ENCODE measurements at places on chromosomes 13 and 19. TPM values are rescaled to one million over a fixed set of nuclear protein-coding genes. Genes with fewer than 3 reads are reported as not detected.

GRCh38 chr19:11356676-11357550 lies 1.7 kb downstream of the PLPPR2 start:
- no peaks in the 10 kb centered on the region for H3K4me1 ChIP-seq
- no peaks in the 10 kb centered on the region for H3K27me3 ChIP-seq
- DNase-seq, result no peak
- H3K27ac ChIP-seq, result no peak overlapping the region
- H3K36me3 ChIP-seq, result no peaks in the 10 kb centered on the region

- H3K4me1 ChIP-seq, result no peaks in the 10 kb centered on the region
- H3K27me3 ChIP-seq, result no peaks in the 10 kb centered on the region
- no peak overlapping the region for H3K27ac ChIP-seq
- no peaks in the 10 kb centered on the region for H3K36me3 ChIP-seq
- DNase-seq, result no peak
Measured at GRCh38 chr13:49840266-49840665, 47.8 kb upstream of the KPNA3 start.

GRCh38 chr13:95741584-95742563 lies 64.9 kb downstream of the DNAJC3 start:
- no peak overlapping the region for H3K4me3 ChIP-seq
- no peaks in the 10 kb centered on the region for H3K27me3 ChIP-seq
- no peak overlapping the region for H3K27ac ChIP-seq

DNA sequence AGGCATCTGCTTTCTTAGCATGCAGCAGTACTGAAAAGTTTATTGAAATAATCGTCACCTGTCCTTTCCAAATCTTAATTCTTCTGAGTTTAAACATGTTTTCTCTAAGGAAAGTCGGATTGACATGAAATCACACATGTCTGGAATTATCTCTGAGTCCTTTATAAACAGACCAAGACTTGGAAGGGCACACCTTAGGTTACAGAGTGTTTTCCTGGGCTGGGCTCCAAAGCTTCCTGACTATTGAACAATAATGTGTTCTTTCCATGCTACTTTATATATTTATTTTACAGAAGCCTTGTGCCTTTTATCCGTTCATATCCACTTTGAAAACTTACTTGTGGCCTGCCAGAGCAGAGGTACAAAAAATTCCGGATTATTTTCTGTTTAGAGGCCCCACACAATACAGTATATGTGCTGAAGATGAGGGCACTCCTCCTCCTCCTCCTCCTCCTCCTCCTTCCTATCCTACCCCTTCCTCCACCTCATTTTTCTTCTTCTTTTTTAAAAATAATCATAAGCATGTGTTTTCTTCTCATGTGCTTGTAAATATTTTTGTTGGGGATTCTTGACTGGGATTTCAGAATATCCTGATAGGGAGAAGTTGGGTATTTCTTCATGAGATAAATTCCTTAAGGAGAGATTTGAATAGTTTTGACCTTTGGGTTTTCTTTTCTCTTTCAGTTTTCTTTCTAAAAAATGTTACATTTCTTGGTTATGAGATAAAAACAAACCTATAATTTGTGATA lies 52.3 kb downstream of the LRCH1 start:
- peak overlapping the region; percentile 54 for H3K27ac ChIP-seq
- no peaks in the 10 kb centered on the region for H3K36me3 ChIP-seq
- DNase-seq, result no peak
- H3K4me1 ChIP-seq, result peaks cover 14% of the 10 kb centered on the region
- H3K4me3 ChIP-seq, result no peak overlapping the region
- H3K27me3 ChIP-seq, result no peaks in the 10 kb centered on the region

GRCh38 chr19:46704379-46705076 lies 12.4 kb downstream of the PRKD2 start:
- no peaks in the 10 kb centered on the region for H3K27me3 ChIP-seq
- H3K4me1 ChIP-seq, result no peaks in the 10 kb centered on the region
- no peak overlapping the region for H3K27ac ChIP-seq
- H3K36me3 ChIP-seq, result no peaks in the 10 kb centered on the region
- DNase-seq, result peak; percentile 75

GRCh38 chr13:59452189-59452890 lies 711.4 kb downstream of the DIAPH3 start:
- no peak overlapping the region for H3K4me3 ChIP-seq
- no peak for DNase-seq
- no peaks in the 10 kb centered on the region for H3K27me3 ChIP-seq
- no peaks in the 10 kb centered on the region for H3K36me3 ChIP-seq
- no peak overlapping the region for H3K27ac ChIP-seq

- H3K27me3 ChIP-seq, result peaks cover 32% of the 10 kb centered on the region
- H3K4me3 ChIP-seq, result no peak overlapping the region
- H3K4me1 ChIP-seq, result no peaks in the 10 kb centered on the region
- H3K27ac ChIP-seq, result no peak overlapping the region
Measured at GRCh38 chr13:28099396-28100149, 803 bp downstream of the FLT3 start.

HSPB6 gene
- 129 TPM for total RNA-seq

DNA sequence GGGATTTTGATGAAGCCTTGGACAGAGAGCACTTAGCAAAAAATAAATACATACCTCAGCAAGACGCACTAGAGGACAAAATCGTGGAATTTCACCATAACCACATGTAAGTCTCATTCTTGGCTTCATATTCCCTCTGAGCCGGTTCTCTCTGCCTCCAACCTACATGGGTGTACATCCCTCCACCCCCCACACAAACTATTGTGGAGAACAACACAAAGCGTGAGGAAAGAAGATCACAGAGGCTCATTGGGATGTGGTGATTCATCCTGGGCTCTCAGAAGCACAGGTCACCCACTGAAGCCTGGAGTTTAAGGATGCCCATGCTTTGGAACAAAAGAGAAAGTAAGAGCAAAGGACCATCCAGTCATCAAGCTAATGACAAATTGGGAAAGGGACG lies 192.2 kb downstream of the STK24 start:
- H3K36me3 ChIP-seq, result no peaks in the 10 kb centered on the region
- H3K4me1 ChIP-seq, result no peaks in the 10 kb centered on the region
- no peak overlapping the region for H3K27ac ChIP-seq
- no peak overlapping the region for H3K4me3 ChIP-seq

- DNase-seq, result no peak
- H3K4me3 ChIP-seq, result no peak overlapping the region
- H3K27me3 ChIP-seq, result no peaks in the 10 kb centered on the region
- H3K36me3 ChIP-seq, result no peaks in the 10 kb centered on the region
- H3K4me1 ChIP-seq, result no peaks in the 10 kb centered on the region
Measured at GRCh38 chr13:60679928-60680694, 283.1 kb downstream of the TDRD3 start.

- H3K4me1 ChIP-seq, result no peaks in the 10 kb centered on the region
- H3K4me3 ChIP-seq, result no peak overlapping the region
- no peak for DNase-seq
- H3K27ac ChIP-seq, result no peak overlapping the region
- no peaks in the 10 kb centered on the region for H3K27me3 ChIP-seq
Measured at GRCh38 chr13:113941571-113942191, 32.2 kb downstream of the C13orf46 start.

DNA sequence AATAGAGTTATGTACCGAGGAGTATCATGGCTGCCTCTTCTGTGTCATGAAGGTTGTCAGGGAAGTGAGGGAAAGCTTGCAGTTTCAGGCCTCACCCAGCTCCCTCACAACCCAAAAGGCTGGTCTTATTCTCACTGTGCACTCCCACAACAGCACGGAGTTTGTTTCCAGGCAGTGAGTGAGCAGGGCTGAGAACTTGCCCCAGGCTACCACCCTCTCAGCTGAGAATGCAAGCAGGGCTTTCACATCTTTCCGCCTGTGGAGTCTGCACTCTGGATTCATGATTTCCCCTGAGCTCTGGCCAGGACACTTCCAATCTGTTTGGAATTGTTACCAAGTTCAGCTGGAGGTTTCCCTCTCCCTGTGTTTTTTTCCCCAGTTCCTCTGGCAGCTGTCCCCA lies 2284.7 kb upstream of the PCDH20 start:
- H3K27ac ChIP-seq, result no peak overlapping the region
- no peaks in the 10 kb centered on the region for H3K36me3 ChIP-seq
- H3K27me3 ChIP-seq, result no peaks in the 10 kb centered on the region
- H3K4me1 ChIP-seq, result no peaks in the 10 kb centered on the region
- H3K4me3 ChIP-seq, result no peak overlapping the region

TINCR gene
- 5.3 TPM for total RNA-seq

- no peaks in the 10 kb centered on the region for H3K36me3 ChIP-seq
- no peak for DNase-seq
- H3K27ac ChIP-seq, result no peak overlapping the region
- no peak overlapping the region for H3K4me3 ChIP-seq
- H3K4me1 ChIP-seq, result peaks cover 4% of the 10 kb centered on the region
Measured at GRCh38 chr13:30466841-30467252, 1.1 kb upstream of the HMGB1 start.

PNMA8B gene
- 2.2 TPM for total RNA-seq

DNA sequence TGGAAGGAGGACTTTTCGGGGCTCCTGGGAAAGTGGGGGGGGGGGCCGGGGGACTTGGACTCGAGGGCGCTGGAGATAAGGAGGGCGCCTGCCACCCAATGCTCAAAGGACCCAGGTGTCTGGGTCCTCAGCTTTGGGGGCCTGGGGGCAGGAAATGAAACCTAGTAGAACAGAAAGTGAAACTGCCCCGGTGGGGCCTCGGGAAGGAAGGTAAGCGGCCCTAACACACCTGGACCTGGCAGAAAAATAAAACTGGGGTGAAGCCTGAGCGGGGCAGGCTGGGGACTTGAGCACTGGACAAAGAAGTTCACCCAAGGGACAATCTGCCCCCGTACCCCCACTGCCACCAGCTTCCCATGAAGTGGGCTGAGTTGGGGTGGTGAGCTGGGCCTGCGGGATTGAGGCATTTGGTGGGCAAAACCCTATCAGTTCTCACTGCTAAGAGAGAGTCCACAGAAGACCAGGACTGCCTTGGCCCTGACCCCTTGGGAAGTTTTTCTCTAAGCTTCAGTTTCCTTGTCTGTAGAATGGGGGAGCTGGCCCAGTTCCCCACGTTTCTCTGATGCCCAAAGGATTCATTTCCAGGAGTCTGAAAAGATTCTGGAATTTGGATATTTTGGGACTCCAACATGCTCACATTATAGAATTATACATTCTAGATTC lies 2.3 kb downstream of the PRKD2 start:
- no peaks in the 10 kb centered on the region for H3K36me3 ChIP-seq
- H3K27ac ChIP-seq, result peak overlapping the region; percentile 92
- peaks cover 9% of the 10 kb centered on the region for H3K4me1 ChIP-seq
- DNase-seq, result no peak
- H3K4me3 ChIP-seq, result peak overlapping the region; percentile 64

DNA sequence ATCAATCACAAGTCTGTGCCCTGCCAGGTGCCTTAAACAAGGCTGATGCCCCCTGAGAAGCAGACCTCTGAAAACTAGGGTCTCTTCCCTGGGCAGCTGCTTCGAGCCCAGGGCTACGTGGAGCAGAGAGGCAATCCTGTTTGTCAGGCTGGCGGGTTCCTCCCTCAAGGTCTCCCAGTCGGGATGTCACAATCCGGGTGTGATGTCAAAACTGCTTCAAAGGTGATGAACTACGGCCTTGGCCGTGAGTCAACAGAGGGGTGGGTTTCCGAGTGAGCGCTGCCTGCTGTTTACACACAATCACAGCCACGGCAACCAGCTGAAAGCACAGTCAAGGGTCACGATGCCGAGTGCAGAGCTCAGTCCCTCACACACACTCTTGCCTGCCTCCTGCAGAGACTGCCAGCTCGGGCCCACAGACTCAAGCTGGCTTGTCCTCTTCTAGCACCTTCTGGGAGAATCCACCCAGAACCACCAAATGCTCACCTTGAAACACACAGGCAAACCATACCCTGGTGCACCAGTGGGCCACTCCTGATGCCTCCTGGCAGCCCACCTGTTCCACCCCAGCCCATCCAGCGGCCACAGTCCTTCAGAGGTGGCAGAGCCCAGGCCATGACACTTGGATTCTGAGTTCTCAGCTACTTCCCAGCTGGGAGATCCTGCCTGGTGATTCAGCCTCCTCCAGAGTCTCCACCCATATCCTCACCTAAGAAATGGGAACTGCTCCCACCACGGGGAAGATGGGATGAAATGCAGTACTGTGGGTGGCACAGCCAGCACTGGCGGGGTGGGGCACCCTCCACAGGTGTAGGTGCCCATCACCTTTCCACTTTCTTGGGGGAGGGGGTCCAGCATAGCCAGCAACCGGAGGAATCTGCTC lies 6.8 kb downstream of the ELL start:
- no peaks in the 10 kb centered on the region for H3K36me3 ChIP-seq
- H3K27me3 ChIP-seq, result no peaks in the 10 kb centered on the region
- peak; percentile 50 for DNase-seq
- no peaks in the 10 kb centered on the region for H3K4me1 ChIP-seq

DNA sequence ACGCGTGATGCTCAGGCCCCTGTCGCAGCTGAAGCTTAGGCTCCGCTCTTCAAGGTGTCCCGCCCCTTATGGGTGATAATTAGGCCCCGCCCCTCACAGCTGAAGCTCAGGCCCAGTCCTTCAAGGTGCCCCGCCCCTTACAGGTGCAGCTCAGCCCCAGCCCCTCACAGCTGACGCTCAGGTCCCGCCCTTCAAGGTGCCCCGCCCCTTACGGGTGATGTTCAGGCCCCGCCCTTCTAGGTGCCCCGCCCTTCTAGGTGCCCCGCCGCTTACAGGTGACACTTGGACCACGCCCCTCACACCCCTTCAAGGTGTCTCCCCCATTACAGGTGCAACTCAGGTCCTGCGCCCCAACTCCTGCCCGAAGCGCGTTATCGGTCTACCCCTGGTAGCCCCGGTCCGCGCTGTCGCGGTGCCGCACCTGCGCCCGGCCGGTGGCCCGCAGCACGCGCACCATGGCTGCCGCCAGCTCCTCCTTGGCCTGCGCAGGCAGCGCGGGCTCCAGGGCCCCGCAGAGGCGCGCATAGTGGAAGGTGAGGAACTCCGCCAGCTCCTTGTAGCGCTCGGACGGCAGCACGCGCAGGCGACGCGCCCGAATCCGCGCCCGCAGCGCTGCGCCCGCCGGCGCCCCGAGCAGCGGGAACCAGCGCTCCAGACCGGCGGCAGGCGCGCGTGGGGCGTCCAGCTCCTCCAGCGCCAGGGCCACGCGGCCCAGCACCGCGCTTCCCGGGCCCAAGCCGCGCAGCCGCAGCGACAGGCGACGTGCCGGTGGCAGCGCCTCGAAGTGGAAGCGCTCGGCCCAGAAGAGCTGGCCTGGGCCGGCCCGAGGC lies 7.3 kb downstream of the RASAL3 start:
- peaks cover 19% of the 10 kb centered on the region for H3K4me1 ChIP-seq
- no peaks in the 10 kb centered on the region for H3K36me3 ChIP-seq
- peaks cover 14% of the 10 kb centered on the region for H3K27me3 ChIP-seq
- DNase-seq, result no peak
- H3K4me3 ChIP-seq, result no peak overlapping the region

- no peak overlapping the region for H3K4me3 ChIP-seq
- no peaks in the 10 kb centered on the region for H3K36me3 ChIP-seq
- no peaks in the 10 kb centered on the region for H3K27me3 ChIP-seq
Measured at GRCh38 chr19:292951-293350, 1.7 kb upstream of the PLPP2 start.

GRCh38 chr13:106369858-106370257 lies 165.6 kb downstream of the EFNB2 start:
- DNase-seq, result no peak
- H3K27ac ChIP-seq, result no peak overlapping the region
- H3K36me3 ChIP-seq, result no peaks in the 10 kb centered on the region

GRCh38 chr19:48705431-48705830 lies 9.7 kb downstream of the FUT2 start:
- no peaks in the 10 kb centered on the region for H3K27me3 ChIP-seq
- no peaks in the 10 kb centered on the region for H3K36me3 ChIP-seq
- H3K4me3 ChIP-seq, result no peak overlapping the region
- DNase-seq, result no peak
- no peak overlapping the region for H3K27ac ChIP-seq

- H3K4me1 ChIP-seq, result no peaks in the 10 kb centered on the region
- no peak overlapping the region for H3K27ac ChIP-seq
- no peaks in the 10 kb centered on the region for H3K27me3 ChIP-seq
- DNase-seq, result no peak
- no peaks in the 10 kb centered on the region for H3K36me3 ChIP-seq
Measured at GRCh38 chr13:30382836-30383525, 39.3 kb upstream of the UBE2L5 start.

Data from uterus (tissue), 4 donors.